ENCODE measurements at places on chromosomes 6 and 20.
A peak's percentile ranks its signal among the peaks of the same experiment; 100 is the strongest.

GRCh38 chr6:21902628-21903169 lies 309.1 kb downstream of the SOX4 start:
- no peak for DNase-seq

GRCh38 chr6:39407446-39407993 lies 85.0 kb upstream of the KCNK16 start:
- no peak for DNase-seq

- DNase-seq = peak; percentile 5
Measured at GRCh38 chr6:6315660-6316059, 4.8 kb downstream of the F13A1 start.

DNA sequence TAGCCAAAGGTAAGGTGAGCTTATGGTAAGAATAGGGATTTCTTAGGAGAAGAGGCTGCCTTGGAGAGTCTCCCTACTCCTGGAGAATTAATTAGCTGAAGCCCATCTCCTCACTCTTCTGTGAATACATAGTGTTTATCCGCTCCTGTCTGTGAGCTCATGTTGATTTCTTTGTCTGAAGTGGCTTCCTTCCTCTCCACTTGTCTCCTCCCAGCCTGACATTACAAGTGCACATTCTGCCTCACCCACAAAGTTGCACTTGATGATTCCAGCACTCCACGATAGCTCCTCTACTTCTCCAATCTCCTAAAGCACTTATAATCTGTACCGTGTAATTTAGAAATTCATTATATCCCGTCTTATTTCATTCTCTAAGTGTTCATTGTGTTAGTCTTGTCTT lies 287.2 kb downstream of the QKI start:
- no peak for DNase-seq

GRCh38 chr6:105212587-105212986 lies 32.8 kb upstream of the POPDC3 start:
- no peak for DNase-seq

- peak; percentile 11 for DNase-seq
Measured at GRCh38 chr20:59016795-59017492, 2.3 kb upstream of the TUBB1 start.

DNA sequence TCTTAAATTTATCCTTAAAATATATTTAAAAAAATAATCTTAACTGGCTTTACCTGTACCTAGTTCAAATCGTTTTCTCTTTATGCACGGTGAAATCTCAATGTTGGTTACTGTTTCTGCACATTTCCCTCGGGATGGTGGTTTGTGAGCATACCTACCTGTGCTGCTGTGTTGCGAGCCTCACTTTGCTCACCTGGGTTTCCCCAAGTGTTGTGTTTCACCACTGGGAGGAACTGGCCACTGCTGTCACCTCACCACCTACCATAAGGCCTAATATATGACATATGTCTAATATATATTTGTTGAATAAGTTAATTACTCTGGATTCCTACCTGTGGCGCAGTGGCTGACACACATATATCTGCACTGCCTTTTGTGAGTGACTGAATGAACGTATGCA lies 493.5 kb upstream of the FLRT3 start:
- DNase-seq = no peak

DNA sequence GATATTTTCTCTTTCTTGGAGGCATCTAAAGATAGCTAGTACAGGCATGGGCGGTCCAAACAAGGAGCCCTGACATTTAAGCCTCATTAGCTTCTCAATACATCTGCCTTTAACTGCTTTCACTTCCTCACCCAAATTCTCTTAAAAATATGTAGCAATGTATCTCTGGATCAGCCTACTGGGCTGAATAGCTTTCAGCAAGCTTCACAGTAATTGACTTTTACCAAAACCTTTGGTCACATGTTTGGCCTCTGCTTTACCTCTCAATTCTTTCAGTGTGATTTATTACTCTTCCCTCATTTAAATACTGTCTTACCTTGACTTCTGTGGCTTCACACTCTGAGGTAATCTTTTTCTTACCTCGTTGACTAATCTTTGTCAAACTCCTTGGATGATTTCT lies 1618.1 kb downstream of the GRIK2 start:
- no peak for DNase-seq

- peak; percentile 56 for DNase-seq
Measured at GRCh38 chr6:57173056-57173885, 1.1 kb downstream of the BAG2 start.

DNA sequence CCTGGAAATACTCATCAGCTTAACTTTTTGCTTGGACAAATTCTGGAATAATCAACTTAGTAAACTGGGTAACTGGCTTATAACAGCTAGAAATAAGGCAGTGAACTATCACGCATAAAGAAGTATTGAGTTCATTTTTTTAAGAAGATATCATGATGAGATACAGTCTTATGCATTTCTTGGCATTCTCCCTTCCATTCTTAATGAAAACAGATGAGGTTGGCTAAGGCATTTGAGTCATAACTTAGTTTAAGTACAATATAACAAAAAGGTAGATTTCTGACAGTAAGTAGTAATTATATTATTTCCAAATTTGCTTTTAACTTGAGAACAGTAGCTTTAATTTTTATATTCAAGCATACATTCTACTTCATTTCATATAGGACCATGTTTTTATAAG lies 56.1 kb downstream of the SAMD5 start:
- no peak for DNase-seq

GRCh38 chr6:88301888-88302768 lies 136.0 kb upstream of the CNR1 start:
- DNase-seq = no peak

DNA sequence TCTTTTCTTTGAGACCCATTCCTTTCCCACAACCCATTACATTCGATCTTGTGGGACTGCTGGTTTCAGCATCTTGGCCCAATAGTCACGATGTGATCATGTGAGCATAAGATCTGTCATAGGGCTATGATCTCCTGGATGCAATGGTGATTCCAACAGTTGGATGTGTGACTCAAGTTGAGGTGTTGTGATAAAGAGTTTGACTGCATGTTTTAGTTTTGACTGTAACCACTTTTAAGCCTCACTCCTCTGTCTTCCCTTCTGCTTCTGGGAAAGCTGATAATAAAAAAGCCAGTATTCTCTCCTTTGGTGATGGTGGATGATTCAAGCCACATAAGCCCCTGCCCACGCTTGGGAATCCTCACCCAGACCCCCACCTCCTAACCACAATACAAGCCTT lies 117.0 kb upstream of the ASCC3 start:
- DNase-seq = no peak

DNA sequence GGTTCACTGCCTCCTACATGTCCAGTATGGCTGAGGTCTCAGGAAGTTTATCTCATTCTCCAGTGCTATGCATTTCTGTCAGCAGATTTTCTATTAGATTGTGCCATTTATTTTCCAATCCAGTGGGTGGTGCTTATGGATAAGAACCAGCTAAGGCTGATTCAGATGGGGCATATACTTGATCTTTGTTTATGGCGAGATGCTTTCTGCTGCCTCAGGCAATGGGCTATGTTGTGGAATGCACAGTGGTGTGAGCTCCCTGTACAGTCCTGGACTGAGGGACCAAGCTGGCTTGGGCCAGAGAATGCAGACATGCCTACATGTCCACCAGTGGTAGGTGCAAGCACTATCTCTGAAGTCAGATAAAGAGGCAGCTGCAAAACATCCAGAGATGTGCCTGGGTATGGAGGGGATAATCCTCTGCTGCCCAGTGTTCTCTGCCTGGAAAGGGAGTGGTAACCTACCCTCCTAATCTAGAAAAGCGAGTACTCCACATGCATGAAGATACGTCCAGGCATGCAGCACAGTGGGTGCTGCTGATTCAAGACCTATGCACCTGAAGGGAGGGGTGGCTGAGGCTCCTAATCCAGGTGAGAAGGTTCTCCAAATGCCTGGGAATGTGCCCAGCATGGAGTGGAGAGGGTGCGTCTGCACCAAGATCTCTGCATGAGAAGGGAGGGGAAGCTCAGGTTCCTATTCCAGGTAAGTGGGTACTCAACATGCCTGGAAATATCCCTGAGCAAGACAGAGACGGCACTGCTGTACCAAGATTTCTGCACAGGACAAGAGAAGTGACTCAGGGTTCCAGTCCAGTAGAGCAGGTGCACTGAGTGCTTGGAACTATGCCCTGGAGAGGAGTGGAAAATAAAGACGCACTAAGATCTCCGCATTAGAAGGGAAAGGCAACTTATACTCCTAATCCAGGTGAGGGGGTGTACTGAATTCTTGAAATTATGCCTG lies 9.4 kb downstream of the CST4 start:
- DNase-seq = no peak

- no peak for DNase-seq
Measured at GRCh38 chr6:95576998-95577303, 384 bp upstream of the MANEA start.

GRCh38 chr20:15570156-15570555 lies 1003.1 kb downstream of the KIF16B start:
- DNase-seq = no peak

DNA sequence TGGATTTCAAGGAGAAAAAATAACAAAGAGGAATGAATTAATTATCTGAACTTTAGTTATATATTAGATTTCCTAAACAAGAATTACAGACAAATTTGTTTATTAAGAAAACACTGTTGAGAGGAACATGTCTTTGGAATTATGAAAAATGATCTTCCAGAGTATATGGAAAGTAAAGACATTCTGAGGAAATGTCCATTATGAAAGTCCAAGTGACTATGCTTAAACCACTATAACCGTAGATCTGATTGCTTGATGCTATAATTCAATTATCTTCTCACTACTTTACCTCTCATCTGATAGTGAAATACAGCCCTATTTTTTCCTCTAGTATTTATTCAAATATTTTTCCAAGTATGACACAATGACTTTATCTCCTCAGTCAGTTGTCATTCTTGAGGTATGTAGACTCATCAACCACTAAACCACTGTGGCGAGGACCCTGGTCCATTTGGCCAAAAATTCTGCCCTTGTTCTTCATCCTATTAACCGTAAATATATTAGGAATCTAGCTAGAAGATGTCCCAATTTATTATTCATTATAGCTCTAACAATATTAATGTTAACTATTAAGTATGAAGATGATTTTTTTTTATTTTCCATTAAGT lies 37.3 kb upstream of the AHI1 start:
- no peak for DNase-seq

DNA sequence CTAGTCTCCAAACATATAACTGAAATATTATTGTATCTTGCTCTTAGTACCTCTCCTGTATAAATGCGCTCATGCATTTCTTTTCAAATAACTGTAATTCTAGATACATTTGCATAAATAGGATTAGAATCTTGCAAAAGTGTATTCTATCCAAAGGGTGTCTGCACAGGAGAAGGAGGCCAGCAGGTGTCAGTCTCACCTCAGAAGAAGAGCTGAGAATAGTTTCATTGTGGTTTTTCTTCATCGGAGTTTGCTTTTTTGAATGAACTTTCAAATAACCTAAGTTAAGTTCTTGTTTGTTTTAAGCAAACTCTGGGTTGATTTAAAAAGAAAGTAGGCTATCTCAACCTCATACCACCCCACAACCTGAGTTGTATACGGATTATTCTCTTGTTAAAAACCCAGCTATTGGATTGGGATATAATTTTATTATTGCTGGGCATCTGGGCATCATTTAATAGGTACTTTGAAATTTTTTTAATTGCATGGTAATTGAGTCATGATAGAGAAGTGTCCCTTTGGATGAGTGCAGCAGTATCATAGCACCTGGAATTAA lies 125.0 kb upstream of the MLIP start:
- DNase-seq = no peak

DNA sequence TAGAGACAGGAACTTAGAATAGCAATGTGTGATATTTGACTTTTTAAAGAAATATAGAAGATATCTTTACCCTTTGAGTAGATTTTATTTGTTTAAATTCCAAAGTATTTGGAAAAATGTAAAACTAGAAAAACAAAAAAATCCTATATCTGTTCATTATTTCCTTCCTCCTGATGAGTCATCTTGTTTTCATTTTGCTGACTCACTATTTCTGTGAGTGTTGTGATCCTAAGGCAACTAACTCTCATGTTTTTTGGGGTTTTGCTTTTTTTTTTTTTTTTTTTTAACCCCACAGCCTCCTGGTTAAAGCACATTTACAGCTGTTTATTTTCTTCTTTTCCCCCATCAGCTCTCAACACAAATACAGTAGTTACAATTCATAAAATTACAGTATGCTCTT lies 37.8 kb upstream of the THEMIS start:
- DNase-seq = no peak

DNA sequence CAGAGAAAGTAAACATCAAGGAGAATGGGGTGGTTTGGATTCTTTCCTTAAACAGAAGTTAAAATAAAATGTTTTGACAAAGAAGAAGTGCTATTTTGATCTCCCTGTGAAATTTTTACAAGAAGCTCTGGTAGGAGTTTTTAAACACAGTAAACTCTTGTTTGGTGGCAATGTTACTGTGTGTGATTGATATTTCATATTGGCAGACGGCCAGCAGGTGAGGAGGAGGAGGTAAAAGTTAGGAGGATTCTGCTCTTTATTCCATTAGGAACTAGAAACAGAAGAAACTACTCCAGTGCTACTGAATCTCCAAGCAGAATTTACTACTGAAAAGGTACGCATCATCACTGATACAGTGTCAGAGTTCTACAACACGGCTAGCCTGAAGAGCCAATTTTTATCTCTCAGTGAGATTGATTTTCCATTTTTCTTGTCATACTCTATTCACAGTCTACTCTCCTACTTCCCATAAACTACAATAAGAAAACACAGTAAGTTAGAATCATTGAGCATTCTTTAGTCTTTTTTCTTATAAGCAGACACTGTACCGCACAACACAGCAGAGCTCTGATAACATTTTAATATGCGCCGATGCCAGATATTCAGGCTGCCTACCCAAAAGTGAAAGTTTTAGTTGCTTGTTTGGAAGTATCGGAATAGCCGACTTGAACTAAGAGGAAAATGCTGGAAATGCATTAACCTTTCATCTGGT lies 21.2 kb upstream of the AFDN start:
- DNase-seq = no peak

DNA sequence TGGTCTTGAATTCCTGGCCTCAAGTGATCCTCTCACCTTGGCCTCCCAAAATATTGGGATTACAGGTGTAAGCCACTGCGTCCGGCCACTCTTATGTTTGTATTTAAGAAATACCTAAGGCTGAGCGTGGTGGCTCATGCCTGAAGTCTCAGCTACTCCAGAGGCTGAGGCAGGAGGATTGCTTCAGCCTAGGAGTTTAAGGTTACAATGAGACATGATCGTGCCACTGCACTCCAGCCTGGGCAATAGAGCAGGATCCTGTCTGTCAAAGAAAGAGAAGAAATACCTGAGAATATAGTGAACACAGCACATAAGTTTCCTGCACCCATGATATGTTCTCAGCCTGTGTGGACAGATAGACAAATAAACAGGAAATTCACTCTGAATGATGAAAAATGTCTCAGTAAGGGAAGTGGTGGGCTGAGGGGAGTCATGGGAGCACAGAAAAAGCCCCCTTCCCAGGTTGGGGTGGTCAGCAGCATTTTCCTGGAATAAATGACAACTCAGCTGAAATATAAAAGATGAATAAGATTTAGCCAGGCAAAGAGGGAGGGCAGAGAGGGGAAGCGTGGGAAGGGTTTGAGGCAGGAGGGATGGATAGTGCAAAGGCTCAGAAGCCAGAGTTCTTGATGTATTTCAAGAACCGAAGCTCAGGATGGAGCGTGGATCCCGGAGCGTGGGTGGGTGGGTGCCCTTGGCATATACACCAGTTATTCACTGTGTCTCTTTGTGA lies 13.8 kb upstream of the MMP9 start:
- DNase-seq = no peak
